Airway epithelial cell (primary cell): ENCODE measurements at places on chromosomes 3 and 15. TPM values are rescaled to one million over a fixed set of nuclear protein-coding genes. Genes with fewer than 3 reads are reported as not detected.

IQCF5 gene
- total RNA-seq, result not detected in 2 replicates

SLC9C1 gene
- not detected in 2 replicates for total RNA-seq

ECE2 gene
- not detected in 2 replicates for total RNA-seq

PLSCR2 gene
- total RNA-seq, result not detected in 2 replicates

ANKDD1A gene
- total RNA-seq, result 1.4 and 1.6 TPM in 2 replicates
